ENCODE measurements at places on chromosomes 12 and 14.

- no peak for DNase-seq
Observed at GRCh38 chr12:60176891-60177290, 581.1 kb downstream of the SLC16A7 start.

- no peak for DNase-seq
Observed at GRCh38 chr14:96917442-96917963, 120.3 kb downstream of the VRK1 start.

DNA sequence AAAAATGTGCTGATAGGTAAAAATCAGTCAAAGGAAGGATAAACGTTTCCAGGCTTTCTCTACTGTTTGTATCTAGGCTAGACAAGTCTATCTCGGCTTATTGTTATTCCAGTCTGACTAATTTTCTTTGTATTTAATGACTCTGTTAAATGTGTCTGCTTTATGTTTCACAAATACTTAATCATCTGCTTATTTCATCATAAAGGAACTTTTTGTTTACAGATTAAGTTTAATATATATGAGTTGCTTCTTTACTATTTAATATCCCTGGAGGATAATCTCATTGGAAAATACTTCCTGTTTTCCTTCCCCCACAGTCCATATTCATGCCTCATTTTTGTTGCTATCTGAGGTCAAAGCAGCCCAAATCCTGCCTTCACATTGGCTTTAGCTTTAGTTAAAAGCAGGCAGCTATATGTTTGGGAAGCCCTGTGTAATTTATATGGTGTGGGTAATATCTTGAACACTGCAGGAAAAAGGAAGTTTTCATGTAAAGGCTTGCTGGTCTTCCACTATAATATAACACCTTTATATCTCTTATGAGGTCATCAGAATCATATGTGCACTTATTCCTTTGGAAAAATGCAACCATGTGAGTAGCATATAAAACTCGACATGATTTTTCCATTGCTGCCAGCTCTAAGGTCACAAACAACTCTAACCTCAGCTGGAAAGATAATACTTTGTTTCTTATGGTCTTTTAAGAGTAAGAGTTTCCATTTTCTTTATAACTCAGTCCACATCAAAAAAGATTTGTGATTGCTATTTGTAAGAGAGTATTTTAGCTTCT lies 76.8 kb downstream of the ALX1 start:
- DNase-seq = no peak

DNA sequence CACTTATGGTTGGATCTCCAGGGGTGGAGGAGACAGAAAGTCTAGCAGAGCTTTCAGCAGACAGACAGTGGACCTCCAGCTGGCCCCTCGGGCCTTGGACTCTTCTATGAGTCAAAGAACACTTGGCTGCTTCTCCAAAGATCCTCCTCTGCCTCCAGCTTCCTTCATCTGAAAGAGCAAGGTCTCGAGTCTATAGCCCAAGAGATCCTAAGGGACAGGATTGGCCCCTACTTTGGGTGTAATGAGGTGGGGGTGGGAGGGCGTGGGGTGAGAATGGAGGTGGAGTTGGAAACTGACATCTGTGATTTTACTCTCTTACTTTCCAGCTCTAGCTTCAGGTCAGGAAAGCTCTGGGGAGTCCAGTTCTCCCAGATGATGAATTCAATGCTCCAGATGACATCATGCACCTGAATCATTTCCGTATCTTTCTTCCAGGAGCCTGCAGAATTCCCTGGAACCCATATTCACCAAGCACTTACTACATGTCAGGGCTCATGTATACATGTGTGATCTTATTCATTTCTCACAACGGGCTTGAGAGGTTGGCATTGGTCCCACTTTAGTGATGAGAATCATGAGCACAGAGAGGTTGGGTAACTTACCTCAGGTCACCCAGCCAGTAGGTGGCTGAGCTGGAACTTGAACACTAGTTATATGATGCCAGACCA lies 10.2 kb upstream of the PGF start:
- no peak for DNase-seq

- no peak for DNase-seq
Observed at GRCh38 chr14:95039259-95039992, 117.9 kb downstream of the DICER1 start.

DNA sequence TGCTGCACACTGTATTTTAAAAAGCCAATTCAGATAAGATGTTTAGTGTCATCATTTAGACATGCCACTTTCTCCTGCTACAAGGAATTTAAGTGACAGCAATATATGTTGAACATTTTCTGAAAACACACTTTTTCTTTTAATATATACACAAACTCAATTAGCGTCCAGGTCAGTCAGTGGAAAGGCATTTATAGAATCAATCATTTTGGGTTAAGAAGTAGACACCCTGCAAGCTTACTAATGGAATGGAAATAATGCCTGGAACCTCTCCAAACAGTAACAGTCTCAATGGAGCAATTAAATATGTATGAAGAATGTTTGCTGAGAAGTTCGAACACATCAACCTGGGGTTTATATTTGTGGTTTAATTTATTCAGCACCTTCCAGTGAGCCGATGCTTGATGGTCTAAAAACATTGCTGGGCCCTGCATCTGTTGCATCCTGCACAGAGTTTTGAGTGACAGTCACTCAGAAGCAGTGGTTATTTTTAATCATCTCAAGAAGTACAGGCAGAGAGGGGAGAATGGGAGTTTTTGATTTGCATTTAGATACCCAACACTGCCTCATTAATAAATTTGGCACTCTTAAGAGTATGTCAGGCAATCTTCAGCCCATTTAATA lies 410.7 kb downstream of the TMEM117 start:
- peak; percentile 1 for DNase-seq

DNA sequence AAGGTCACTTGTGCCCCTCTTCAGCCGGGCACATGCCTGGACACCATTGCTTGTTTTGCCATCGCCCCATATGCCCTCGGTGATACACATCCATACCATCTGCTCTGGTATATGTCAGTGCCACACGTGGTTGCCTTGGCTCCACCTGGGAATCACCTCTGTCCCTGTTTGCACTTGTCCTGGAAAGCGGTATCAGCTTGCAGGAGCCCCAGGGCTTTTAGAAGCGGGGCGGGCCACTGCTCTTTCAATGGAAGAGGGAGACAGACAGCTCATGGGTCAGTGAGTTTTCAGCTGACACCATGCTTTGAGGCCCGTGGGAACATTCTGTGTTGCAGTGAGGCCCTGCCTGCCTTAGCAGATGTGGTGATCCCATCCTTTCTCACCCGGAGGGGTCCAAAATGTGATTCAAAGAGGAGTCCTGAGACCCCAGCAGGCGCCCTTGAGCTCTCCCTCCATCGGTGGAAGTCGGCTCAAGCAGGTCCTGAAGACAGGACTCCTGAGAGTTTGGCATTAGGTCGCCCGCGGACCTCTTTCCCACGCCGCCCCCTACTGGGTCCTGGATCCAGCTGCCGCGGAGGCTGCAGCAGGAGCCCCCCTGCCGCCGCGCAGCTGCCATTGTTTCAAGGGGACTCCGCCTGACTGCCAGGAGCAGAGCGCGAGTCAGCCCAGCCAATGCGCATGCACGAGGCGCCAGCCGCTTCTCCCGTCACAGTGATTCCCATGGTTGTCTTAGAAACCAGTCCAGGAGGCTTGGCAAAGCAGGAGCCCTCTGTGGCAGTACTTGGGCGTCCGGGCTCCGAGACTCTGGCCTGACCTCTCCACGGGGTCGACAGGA lies 773.2 kb upstream of the ALG10B start:
- DNase-seq = no peak

DNA sequence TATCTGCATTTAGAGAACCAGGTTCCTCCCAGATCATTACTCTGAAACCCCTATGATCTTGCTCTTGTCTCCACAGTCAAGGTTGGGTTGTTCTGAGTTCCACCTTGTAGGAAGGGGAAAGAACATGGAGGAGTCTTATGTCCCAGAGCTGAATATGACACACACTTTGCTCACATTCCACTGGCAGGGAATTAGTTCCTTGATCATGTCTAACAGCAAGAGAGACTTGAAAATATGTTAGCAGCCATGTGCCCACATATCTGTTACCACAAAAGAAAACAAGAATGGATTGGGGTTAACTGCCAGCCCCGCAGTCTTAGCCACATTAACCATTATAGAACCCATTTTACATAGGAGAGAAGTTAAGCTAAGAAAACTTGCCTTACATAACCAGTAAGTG lies 71.1 kb upstream of the MDM1 start:
- no peak for DNase-seq

DNA sequence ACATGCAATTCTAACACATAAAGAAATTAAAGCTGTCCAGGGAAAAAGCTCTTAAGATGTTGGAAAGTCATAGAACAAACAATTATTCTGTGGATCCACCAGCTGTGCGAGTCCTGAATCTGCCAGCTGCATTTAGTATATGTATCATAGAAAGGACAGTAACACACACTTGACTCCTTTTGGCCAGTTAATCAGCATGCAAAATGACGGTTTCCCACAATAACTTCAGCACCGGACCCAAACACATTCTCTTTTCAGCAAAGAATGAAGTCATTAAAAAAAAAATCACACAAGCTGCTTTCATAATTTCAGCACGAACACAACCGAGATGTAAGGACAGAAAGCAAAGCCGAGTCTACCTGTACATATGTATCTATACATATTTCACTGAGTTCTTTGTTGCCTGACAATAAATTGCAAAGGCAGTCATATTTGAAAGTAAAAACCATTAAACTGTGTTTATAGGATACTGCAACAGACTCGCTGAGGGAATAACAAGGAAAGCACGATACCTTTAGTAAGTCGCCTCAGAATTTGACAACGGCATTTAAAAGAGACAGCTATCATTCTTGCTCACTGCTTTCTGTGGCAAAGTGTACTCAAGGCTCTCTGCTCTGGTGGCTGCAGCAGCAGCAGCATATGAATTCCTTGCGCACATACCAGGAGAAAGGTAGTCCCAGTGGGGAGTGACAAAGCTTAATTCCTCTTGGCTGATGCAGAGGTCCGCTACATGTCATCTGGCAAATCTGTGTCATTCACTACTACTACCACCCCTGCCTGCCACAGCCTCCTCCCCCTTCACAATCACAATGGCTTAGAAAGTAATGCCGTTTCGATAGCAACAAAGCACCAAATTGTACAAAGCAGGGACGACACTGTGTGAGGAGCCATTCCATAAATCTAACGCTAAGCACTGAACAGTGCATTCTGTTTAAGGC lies at the start of gene GRIP1:
Gene GRIP1, minus strand, starts transcription at position 739 of the 938 bp plus-strand sequence. Its CDS starts 172 bp downstream, at position 567.
- no peak for DNase-seq

GRCh38 chr12:13592063-13592942 lies 389.1 kb downstream of the GRIN2B start:
- no peak for DNase-seq

DNA sequence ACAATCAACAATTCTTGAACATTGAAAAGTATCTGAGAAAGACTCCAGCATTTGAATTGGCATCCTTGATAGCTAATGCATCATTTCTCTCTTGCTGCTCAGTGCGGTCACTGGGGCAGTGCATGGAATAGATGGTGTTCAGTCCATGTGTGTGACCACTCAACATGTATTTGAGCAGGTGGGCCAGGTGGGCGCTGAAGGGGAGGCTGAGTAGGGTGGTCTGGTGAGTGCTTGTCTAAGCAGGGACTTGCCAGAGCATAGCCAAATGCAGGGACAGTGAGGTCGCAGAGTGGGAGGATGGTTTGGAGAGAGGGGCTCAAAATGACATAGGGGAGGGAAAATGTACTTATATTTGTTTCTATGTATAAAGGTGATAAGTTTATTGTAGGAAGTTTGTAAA lies 409.0 kb downstream of the TMEM121 start:
- DNase-seq = no peak

GRCh38 chr14:21066882-21067502 lies 3.1 kb upstream of the ARHGEF40 start:
- peak; percentile 19 for DNase-seq

- DNase-seq = no peak
Observed at GRCh38 chr14:66650491-66650911, 142.6 kb downstream of the GPHN start.

DNA sequence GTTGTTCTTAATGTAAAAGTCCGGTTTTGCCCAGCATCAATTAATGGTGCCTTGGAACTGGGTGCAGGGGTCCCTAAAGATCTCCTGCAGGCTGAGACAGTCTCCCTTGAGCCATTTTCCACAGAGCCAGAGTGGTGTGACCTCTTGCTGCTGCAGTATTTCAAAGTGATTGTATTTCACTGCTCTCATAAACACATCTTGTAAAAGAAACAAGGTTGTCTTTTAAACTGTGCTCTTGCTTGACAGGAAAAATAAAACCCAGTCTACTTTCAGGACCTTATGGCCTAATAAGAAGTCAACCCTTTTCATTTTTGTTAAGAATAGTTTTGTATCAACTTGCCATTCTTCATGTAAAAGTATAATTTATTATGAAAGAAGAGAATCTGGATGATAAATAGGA lies 44.7 kb downstream of the TMEM117 start:
- no peak for DNase-seq

DNA sequence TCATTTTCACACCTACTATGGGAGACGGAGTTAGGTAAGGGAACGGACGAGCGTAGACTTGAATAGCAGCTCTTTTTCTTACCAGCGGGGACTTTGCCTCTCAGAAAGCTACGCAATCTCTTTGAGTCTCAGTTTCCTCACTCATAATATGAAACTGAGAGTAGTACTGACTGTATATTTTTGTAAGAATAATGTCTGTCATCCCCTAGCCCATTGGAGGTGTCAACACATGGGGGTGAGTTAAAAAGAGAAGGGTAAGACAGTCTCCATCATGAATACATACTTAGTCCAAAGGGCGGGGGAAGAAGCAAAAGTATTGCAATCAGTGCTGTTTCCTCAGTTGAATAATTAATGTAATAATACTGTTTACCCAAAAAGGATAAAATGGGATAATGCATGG lies 592.2 kb downstream of the NRXN3 start:
- DNase-seq = no peak

DNA sequence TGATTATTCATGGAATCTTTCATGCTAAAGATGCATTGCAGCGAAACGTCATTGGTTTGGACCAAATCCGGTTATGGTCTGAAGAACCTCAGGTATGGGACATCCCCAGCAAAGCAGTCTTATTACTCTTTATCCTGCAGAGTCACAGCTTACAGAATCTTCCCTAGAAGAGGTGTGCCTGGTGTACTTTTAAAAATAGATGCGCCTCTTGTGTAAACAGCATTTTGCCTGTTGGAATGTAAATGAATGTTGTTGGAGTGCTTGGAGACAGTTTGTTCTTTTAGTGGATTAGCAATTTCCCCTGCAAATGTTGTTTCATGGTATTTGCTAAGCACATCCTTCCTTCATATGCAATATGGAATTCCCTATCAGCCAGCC lies 242.5 kb downstream of the ZFP36L1 start:
- DNase-seq = peak; percentile 85

GRCh38 chr14:23171222-23171975 lies 12.1 kb downstream of the SLC7A8 start:
- peak; percentile 48 for DNase-seq

DNA sequence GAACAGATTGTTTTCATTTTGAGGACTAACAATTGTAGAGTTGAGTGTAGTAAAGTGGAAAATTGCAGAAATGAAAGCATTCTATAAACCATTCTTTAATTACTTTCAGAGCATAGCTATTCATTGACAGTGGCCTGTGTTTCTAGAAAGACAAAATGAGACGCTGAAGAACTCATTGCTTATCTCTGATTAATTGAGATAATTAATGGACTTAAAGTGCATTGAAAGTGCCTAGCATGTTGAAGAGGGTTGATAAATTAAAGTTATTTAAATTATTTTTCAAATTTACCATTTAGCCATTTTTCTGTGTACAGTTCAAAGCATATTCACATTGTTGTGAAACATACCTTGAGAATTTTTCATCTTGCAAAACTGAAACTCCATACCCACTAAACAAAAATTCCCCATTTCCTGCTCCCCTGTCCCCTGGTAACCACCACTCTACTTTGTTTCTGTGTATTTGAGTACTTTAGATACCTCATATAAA lies 57.4 kb downstream of the DAAM1 start:
- no peak for DNase-seq
